ENCODE measurements at places on chromosomes 7 and 10.

- H3K36me3 ChIP-seq, result peaks cover 24% of the 10 kb centered on the region
- no peak for DNase-seq
- H3K4me1 ChIP-seq, result peaks cover 24% of the 10 kb centered on the region
- H3K4me3 ChIP-seq, result no peak overlapping the region
- H3K27ac ChIP-seq, result no peak overlapping the region
Observed at GRCh38 chr10:12177642-12178041, 18.0 kb downstream of the NUDT5 start.

GRCh38 chr10:103102195-103102594 is 90.9 kb downstream of the NT5C2 start:
- H3K4me1 ChIP-seq, result no peaks in the 10 kb centered on the region
- H3K27ac ChIP-seq, result no peak overlapping the region
- no peaks in the 10 kb centered on the region for H3K27me3 ChIP-seq
- DNase-seq, result no peak
- peaks cover 35% of the 10 kb centered on the region for H3K36me3 ChIP-seq
- H3K4me3 ChIP-seq, result no peak overlapping the region

DNA sequence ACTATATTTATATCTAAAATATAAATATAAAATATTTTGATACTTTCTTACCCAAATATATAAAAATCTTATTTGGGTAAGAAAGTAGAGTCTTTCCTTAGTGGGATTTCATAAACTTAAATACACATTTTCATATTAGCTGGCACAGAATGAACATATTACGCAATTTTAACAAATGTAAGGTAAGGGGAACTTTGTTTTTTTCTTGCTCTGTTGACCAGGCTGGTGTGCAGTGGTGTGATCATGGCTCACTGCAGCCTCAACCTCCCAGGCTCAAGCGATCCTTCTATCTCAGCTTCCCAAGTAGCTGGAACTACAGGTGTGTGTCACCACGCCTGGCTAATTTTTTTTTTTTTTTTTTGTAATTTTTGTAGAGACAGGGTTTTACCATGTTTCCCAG is 18.3 kb downstream of the CYP26A1 start:
- H3K4me1 ChIP-seq, result no peaks in the 10 kb centered on the region
- no peak overlapping the region for H3K27ac ChIP-seq
- peaks cover 11% of the 10 kb centered on the region for H3K27me3 ChIP-seq
- no peaks in the 10 kb centered on the region for H3K36me3 ChIP-seq

DNA sequence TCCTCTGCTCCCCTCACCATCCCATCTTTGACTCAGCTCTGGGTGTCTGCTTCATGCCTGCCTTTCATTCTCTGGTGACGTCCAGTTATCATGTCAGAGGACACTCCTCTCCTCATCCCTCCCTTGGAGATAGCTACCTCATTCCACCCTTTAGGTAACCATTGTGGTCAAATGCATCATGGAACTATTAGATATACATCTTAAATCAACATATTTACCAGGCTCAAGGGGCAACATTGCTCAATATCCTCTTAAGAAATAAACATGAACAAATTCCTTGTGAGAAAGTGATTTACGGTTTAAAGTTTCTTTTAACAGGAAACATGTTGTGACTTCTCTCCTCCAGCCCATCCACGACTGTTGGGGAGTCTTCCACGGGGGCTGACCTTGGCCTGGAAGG is 511.6 kb upstream of the IGFBP3 start:
- H3K36me3 ChIP-seq, result peaks cover 1% of the 10 kb centered on the region
- no peaks in the 10 kb centered on the region for H3K4me1 ChIP-seq
- H3K4me3 ChIP-seq, result no peak overlapping the region
- no peak for DNase-seq
- no peak overlapping the region for H3K27ac ChIP-seq

DNA sequence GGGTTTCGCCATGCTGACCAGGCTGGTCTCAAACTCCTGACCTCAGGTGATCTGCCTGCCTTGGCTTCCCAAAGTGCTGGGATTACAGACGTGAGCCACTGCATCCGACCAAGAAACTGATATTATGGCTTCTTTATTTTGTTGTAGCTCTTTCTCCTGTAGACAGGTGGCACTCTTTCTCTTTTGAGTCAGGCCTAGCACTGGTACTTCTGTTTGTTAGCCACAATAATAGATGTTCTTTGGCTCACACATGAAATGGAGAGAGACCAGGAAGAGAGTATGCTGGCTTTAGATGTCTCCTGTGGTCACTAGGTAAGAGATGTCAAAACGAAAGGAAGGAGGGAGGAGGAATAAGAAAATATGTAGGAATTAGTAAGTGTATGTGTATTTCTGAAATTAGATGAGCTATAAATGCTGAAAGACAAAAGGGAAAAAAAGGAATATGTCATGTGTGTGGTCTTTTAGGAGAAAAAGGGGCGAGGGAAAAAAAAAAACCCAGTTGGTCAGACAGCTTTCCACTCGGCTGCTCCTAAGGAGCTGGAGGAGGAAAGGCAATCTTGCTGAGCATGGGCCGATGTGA is 78.7 kb downstream of the CLEC2L start:
- no peak overlapping the region for H3K27ac ChIP-seq
- no peaks in the 10 kb centered on the region for H3K27me3 ChIP-seq
- H3K4me3 ChIP-seq, result no peak overlapping the region
- H3K4me1 ChIP-seq, result no peaks in the 10 kb centered on the region
- DNase-seq, result no peak
- H3K36me3 ChIP-seq, result peaks cover 8% of the 10 kb centered on the region

GRCh38 chr7:141356161-141356560 is 195.0 kb upstream of the AGK start:
- H3K4me3 ChIP-seq, result no peak overlapping the region
- no peak overlapping the region for H3K27ac ChIP-seq
- peaks cover 4% of the 10 kb centered on the region for H3K27me3 ChIP-seq
- H3K4me1 ChIP-seq, result peaks cover 9% of the 10 kb centered on the region
- no peaks in the 10 kb centered on the region for H3K36me3 ChIP-seq
- DNase-seq, result no peak

GRCh38 chr7:133781486-133782090 is 345.6 kb upstream of the LRGUK start:
- H3K27ac ChIP-seq, result no peak overlapping the region
- H3K4me1 ChIP-seq, result no peaks in the 10 kb centered on the region
- H3K4me3 ChIP-seq, result no peak overlapping the region
- H3K36me3 ChIP-seq, result no peaks in the 10 kb centered on the region

DNA sequence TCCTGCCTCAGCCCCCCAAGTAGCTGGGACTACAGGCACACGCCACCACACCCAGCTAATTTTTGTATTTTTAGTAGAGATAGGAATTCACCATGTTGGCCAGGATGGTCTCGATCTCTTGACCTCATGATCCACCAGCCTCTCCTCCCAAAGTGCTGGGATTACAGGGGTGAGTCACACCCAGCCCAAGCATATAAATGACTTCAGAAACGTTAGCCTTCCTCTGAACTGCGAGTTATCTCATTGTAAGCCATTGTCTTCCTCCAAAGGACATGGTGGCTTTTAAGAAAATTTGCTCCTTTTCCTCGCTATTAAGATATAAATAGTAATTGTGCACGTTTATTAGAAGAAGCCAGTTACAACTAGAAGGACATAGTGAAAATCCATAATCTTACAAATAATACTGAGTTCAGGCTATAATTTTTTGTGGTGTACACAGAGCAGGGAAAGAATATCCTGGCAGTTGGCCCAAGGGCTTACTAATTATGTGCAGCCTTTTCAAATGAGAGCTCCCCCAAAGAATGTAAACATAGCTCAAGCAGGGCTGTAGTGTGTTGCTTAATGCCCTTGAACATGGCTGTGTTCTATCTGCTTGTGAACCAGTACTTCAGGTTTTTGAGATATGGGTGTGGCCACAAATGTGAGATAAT is 495.8 kb downstream of the PARD3 start:
- H3K4me3 ChIP-seq, result no peak overlapping the region
- H3K4me1 ChIP-seq, result no peaks in the 10 kb centered on the region
- H3K36me3 ChIP-seq, result no peaks in the 10 kb centered on the region

GRCh38 chr10:17009212-17009700 is 120.4 kb downstream of the CUBN start:
- no peak overlapping the region for H3K27ac ChIP-seq
- no peak for DNase-seq
- peaks cover 20% of the 10 kb centered on the region for H3K27me3 ChIP-seq
- no peak overlapping the region for H3K4me3 ChIP-seq
- H3K36me3 ChIP-seq, result peaks cover 7% of the 10 kb centered on the region
- peaks cover 41% of the 10 kb centered on the region for H3K4me1 ChIP-seq

DNA sequence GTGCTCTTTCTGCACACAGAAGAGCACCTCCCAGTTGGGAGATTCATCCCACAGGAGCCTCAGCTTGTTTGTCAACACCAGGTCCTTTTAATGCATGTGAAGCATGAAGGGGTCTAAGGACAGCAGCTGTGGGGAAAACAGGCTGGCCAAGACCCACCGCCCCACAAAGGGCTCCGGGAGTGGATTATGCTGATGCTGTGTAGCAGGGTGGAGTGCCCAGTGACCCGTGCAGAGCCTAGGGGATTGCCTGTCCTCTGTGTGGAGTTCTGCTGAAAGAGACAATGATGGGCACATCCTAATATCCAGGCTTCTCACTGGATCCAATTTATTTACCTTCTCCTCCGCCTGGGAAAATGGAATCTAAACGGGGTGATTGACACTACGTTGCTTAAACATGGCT is 74.0 kb downstream of the PIP4K2A start:
- peaks cover 55% of the 10 kb centered on the region for H3K36me3 ChIP-seq
- H3K27me3 ChIP-seq, result no peaks in the 10 kb centered on the region
- no peak for DNase-seq
- no peak overlapping the region for H3K4me3 ChIP-seq
- peak overlapping the region; percentile 76 for H3K27ac ChIP-seq

- peaks cover 25% of the 10 kb centered on the region for H3K36me3 ChIP-seq
- H3K4me1 ChIP-seq, result peaks cover 47% of the 10 kb centered on the region
- H3K4me3 ChIP-seq, result peak overlapping the region; percentile 78
- no peaks in the 10 kb centered on the region for H3K27me3 ChIP-seq
- peak; percentile 70 for DNase-seq
Observed at GRCh38 chr10:91796331-91797047, 1.7 kb upstream of the TNKS2 start.

DNA sequence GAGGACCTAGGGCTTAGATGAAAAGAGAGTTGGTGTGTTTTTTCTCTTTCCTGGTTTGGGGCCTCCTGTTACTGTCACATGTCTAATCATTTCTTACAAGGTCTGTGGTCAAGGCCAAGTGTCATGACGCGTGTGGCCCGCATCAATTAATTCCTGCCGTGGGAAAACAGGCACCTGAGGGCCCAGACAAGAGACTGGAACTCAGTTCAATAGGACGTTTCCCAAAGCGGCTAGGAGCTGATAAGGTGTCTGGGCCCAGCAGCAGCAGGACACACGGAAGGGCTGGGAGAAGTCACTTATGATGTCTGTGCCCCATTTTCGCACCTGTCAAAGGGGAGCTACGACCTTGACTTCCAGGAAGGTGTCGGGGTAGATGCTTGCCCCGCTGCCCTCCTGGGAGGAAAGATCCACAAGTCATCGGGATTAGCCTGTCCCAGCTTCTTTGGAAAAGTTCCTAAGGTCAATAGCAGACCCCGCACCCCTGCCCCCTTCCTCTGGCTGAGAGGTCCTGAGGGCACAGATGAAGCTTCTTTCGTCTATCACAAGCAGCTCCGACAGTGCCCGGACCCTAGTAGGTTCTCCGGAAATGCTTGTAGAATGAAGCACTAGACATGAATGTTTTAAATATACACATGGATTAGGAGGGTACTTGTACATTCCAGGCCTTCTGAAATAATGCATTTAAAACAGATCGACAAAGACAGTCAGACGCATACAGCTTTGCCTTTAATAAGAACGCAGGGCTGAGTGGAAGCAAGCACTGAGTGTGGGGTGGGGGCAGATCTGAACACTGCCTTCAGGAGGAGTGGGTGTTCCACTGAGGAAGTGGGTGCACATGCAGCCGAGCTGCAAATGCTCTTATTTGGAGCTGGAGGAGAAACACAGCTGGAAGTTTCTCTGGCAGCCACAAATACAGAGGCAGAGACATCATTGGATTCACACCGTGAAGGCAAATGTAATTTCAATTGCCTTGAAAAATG is 237.5 kb upstream of the GRB10 start:
- no peaks in the 10 kb centered on the region for H3K36me3 ChIP-seq
- no peaks in the 10 kb centered on the region for H3K4me1 ChIP-seq
- H3K4me3 ChIP-seq, result no peak overlapping the region
- no peaks in the 10 kb centered on the region for H3K27me3 ChIP-seq

GRCh38 chr7:1305873-1306272 is 73.2 kb downstream of the UNCX start:
- H3K27ac ChIP-seq, result no peak overlapping the region
- no peak overlapping the region for H3K4me3 ChIP-seq
- no peak for DNase-seq

DNA sequence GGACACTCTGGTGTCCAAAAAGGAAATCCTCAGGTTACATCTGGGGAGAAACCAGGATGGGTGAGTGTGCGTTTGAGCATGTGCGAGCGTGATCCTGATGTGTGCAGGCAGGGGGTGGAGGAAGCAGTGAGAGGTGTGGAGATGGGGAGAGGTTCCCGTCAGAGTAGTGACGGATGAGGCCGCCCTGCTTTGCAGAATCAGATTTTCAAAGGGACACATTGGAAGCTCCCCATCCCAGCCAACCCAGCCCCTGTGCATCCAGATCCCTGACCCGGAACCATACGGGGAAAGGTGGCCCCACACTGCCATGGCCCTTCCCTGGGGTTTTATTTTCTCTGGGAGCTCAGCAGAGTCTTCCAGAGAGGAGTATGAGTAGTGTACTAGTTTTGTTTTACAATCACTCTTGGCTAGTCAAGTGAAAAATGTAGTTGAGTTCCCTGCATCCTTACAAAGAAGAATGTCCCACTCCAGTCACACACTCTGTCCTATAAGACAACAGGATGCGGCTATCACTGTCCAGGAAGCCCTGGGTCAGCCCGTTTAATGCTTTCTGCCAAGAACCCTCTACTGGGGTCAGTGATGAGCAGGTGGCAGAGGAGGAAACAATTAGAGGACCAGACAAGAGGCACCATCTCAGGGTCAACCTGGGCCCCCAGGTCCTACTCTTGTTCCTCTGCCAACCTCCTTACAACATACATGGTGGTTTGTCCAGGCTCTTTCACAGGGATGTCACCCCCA is 46.8 kb upstream of the PDLIM1 start:
- no peaks in the 10 kb centered on the region for H3K4me1 ChIP-seq
- peaks cover 3% of the 10 kb centered on the region for H3K27me3 ChIP-seq
- DNase-seq, result no peak

DNA sequence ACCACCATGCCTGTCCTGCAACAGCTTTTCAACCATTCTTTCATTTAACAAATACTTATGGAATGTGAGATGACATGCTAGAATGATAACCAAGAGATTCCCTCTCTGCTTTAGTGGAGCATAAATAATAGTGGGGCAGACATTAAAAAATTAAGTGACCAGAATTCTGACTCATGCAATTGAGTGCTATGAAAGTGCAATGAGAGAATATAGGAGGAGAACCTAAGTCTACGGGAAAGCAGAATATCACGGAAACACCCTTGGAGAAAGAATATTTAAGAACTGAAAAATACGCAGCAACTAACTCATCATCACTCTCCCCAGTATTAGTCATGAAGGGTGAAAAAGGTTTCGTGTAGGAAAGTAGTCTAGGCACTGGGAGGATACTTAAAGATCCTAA is 7.1 kb downstream of the KIF5B start:
- no peaks in the 10 kb centered on the region for H3K27me3 ChIP-seq
- H3K4me1 ChIP-seq, result peaks cover 78% of the 10 kb centered on the region
- H3K27ac ChIP-seq, result no peak overlapping the region

- peak overlapping the region; percentile 40 for H3K4me3 ChIP-seq
- no peaks in the 10 kb centered on the region for H3K27me3 ChIP-seq
- no peak for DNase-seq
- H3K4me1 ChIP-seq, result peaks cover 71% of the 10 kb centered on the region
Observed at GRCh38 chr7:140058517-140058916, 4.2 kb downstream of the PARP12 start.

- DNase-seq, result no peak
- no peak overlapping the region for H3K27ac ChIP-seq
- no peak overlapping the region for H3K4me3 ChIP-seq
- H3K4me1 ChIP-seq, result peaks cover 72% of the 10 kb centered on the region
Observed at GRCh38 chr10:80192553-80192952, 12.8 kb downstream of the ANXA11 start.

All from activated naive CD4-positive, alpha-beta T cell treated with anti-CD3 and anti-CD28 coated beads, Interleukin-2, amount 10 ng/mL, durations not matched to agents 7 days and 5 days (primary cell).